NCI-H1694 (cell line): ENCODE measurements at places on chromosomes 7 and 10.

GRCh38 chr10:72066318-72067284, 21.8 kb downstream of the SPOCK2 start:
- no peak for DNase-seq

- DNase-seq, result peak; percentile 7
These were observed 44.0 kb upstream of the HPSE2 start for GRCh38 chr10:99279626-99280111.

DNA sequence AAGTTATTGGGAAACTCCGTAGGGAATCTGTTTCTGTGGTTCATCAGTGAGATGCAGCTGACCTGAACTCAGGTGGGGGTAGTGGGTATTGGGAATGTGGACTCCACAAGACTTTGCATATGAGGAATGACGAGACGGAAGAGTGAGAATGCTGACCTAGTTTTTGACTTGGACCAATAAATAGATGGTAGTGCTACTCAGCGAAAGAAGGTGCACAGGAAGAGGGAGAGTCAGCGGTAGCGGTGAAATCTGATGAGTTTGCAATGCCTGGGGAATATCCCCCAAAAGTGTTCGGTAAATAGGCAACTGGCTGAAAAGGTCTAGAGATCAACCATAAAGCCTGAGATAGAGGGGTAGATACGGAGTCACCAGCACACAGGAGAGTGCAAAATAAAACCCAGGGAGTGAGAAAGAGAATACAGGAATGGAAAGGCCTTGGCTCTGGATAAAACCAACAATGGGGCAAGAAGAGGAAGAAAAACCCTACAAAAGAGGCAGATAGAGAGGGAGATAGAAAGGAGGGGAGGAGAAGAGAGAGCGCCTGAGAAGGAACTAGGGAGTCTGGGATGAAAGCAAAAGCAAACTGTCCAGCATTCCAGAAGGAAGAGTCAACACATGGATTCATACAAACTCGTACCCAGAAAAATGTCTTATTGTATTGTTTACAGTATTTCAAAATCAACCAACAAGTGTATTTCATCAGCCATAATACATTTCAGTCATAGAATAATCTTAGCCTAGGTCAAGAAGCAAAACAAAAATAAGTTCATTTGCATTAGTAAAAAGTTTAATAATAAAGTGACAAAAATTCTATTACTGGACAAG, 5.4 kb downstream of the ARHGAP21 start:
- no peak for DNase-seq

DNA sequence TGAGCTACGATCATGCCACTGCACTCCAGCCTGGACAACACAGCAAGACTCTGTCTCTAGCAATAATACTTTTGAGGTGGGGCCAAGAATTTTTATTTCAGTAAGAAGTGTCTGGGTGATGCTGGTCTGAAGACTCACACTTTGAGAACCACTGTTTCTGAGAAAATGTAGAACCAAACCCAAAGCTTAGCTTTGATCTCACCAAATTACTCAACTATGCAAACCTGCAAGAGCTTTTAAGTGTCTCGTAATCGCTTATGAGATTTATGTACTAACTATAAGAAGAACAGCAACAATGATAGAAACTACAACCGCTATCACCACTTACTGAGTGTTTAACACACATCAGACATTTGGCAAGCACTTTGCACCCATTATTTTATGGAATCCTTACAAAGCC, 29.5 kb downstream of the APBB1IP start:
- DNase-seq, result no peak

DNA sequence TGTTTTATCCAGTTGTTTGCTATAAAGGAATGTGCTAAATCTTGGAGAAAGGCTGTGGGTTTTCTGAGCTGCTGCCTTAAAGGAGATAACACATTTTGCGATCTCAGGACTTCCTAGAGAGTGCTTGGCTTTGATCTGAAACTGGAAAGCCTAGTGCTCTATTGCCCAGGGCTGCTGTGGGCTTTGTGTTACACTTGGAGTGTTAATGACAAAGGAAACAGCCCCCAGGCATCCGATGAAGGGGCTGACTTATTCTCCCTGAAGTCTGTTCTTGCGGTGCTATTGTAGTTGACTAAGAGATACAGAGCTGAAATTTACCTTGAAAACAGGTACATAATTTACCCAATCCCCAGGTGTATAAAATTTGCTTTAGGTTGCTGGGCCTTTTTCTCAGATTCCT, 74.5 kb downstream of the SND1 start:
- DNase-seq, result no peak

GRCh38 chr7:22895140-22895827, 72.6 kb upstream of the TOMM7 start:
- no peak for DNase-seq

GRCh38 chr10:70772627-70773026, 12.6 kb downstream of the TBATA start:
- no peak for DNase-seq

GRCh38 chr7:105024734-105025133, 10.7 kb downstream of the KMT2E start:
- no peak for DNase-seq

DNA sequence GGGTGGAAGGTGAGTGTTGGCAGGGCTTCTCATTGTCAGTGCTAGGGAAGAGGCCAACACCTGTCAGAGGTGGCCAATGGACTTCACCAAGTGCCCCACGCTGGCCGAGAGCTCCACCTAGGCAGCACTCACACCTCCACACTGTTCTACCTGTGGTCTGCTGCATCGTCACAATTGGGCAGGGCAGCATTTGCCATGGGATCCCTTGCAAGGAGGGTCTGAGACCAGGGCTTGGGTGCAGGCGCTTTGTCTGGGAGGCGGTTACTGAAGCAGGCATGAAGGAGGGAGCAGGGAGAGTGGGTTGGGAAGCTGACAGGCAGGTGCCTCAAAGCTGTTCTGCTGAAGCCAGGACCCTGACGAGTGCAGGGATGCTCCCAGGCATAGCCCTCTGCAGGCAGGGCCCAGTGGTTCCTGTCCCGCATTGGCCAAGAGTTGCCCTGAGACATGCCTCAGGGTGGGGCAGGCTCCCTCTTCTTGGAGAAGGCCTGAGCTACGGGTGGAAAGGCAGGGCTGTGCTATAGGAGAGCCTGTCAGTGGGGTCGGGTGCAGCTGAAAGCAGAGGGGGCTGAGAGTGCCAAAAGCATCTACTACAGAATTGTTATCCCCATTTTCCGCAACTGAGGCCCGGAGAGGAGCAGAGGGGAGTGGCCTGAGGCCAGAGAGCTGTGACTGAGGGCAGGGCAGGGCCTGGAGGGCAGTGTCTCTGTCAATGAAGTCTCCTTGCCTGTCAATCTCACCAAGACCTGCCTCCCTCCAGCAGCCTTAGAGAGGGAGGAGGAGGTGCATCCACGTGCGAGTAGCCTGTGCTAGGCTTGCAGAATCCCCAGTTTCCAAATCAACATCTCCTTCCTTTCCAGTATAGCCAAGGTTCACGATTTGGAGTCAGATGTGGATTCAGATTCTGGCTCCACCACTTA, 4.0 kb downstream of the RBP3 start:
- DNase-seq, result no peak

GRCh38 chr10:112738606-112739591, 211.1 kb upstream of the TCF7L2 start:
- no peak for DNase-seq

GRCh38 chr10:30591249-30591670, 38.3 kb downstream of the LYZL2 start:
- peak; percentile 7 for DNase-seq

DNA sequence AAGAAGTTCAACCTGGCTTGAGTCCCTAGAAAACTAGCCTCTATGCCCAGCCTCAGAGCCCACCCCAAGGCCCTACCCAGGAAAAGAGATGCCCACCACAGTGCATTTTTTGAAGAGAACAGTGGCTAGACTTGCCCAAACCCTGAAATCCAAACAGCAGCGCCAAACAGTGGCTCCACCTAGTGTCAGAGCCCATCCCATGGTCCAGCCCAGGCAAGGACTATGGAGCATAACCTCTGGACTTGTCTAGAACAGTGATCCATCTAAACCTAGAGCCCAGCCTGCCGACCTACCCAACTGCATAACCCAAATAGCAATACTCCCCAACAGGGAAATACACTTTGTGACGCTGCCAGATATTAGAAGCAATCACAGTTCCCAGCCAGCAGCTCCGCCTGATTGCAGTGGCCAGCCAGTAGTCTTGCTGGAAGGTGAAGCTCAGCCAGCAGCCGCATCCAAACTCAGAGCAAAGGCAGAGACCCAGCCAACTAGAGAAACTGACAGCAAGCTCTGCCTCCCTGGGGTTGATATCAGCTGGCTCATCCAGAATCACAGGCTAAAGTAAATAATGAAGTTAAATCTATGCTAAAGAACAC, 44.5 kb downstream of the HBP1 start:
- no peak for DNase-seq

- peak; percentile 3 for DNase-seq
These were observed 219.0 kb downstream of the CCDC3 start for GRCh38 chr10:12782537-12782936.

- DNase-seq, result no peak
These were observed 311.9 kb upstream of the POT1 start for GRCh38 chr7:125241548-125241947.

DNA sequence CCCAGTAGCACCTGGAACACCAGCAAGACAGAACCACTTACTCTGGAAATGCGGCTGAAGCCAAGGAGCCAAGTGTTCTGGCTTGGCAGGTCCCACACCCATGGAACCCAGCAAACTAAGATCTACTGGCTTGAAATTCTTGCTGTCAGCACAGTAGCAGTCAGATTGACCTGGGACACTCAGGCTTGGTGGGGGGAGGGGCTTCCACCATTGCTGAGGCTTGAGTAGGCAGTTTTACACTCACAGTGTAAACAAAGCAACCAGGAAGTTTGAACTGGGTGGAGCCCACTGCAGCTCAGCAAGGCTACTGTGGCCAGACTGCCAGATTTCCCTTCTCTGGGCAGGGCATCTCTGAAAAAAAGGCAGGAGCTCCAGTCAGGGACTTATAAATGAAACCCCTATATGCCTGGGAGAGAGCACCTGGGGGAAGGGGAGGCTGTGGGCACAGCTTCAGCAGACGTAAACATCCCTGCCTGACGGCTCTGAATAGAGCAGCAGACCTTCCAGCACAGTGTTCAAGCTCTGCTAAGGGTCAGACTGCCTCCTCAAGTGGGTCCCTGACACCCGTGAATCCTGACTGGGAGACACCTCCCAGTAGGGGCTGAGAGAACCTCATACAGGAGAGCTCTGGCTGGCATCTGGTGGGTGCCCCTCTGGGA, 121.2 kb downstream of the MTERF1 start:
- no peak for DNase-seq

DNA sequence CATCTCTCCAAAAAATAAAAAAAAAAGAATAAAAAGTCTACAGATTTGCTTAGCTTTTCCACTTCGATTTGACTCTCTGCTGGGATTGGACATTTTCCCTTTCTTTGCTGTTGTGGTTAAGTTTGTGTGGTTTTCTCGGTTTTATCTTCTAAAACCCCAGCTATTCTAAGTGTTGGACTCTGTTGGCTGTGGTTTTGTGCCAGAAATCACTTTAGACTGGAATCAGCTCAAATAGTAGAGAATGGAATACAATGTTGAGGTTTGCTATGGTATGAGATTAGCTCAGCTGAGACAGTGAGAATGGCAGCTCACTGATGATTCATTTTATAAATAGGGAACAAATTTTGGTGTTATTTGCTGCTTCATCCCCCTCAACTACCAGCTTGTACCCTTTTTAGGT, 116.0 kb downstream of the BUB3 start:
- DNase-seq, result no peak

GRCh38 chr10:77687621-77688020, 50.0 kb upstream of the KCNMA1 start:
- no peak for DNase-seq

DNA sequence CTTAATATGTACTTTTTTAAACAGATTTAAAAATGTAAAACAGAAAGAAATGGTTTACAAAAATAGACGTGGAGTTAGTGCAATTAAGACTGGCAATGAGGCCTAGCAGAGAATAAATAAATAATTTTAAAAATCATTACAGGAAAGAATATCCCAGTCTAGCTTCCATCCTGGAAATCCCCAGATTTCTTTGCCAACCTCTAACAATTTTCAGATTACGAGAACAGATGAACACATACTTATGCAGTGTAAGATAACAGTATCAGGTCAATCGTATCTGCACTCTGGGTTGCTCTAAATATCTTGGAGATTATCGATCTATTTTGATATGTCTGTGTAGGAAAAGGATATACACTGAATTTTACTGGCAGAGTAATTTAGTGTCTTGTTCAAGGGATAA, 210.5 kb downstream of the SEMA3A start:
- no peak for DNase-seq

- DNase-seq, result no peak
These were observed 67.8 kb downstream of the SVIL start for GRCh38 chr10:29567003-29567402.

DNA sequence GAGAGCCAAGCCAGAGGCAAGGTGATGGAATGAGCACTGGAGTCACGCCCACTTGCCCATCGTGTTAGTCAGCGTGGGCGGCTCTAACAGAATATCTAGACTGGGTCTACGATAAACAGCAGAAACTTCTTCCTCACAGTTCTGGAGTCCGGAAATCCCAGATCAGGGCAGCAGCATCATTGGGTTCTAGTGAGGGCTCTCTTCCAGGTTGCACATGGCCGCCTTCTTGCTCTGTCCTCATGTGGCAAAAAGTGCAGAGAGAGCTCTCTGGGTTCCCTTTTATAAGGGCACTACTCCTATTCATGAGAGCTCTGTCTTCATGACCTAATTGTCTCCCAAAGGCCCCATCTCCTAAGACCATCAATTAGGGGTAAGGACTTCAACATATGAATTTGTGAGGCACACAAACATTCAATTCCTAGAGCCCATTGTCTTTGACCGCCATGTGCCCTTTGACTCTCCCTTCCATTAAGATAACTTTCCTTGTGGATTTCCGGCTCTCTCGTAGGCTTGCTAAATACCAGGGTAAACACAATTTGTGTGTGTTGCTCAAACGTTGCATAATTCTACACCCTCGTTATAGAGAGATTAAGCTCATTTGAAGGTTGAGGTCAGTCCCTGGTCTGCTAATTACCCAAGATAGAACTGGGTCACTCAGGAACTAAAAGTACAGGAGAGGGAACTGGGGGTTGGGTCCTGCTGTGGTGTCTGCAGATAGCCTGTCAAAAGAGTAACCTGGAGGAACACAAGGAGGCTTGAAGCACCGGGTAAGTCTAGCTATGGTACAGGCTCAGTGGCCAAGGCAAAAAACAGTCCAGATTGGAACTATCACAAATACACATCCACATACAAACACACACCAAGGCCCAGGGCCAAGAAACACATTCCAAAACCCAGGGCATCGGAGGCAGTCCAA, 28.7 kb upstream of the USP6NL start:
- no peak for DNase-seq

- no peak for DNase-seq
These were observed 142.0 kb upstream of the MALRD1 start for GRCh38 chr10:18906636-18907035.

DNA sequence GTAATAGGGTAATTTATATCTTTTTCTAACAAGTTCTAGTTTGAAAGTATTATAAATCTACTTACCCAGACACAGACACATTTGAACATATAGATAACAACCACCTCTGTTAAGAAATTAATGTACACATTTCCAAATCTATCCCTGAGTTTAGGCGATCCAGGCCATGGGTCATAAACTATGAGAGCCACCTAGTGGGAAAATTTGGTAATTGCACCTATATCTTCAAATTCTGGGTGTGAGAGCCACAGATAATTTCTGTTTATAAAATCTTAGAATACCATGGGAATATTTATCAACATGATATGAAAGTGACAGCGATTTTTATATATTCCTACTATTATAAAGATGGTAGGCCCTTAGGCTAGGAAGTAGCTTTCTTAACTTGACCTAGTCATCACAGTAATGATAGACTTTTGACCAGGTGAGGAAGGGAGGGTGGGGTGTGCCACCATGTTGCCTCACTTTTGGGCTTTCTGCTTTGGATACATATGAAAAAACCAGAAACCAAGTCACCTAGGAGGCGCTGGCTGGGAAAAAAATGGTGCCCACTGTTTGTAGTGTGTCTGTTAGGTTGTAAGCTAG, 8.0 kb upstream of the EPHA1 start:
- peak; percentile 66 for DNase-seq
